Activated CD4-positive, alpha-beta T cell treated with anti-CD3 and anti-CD28 coated beads, Interleukin-2, amount 50 U/mL, for 24 hours (primary cell): ENCODE measurements at places on chromosomes 4 and X.

DNA sequence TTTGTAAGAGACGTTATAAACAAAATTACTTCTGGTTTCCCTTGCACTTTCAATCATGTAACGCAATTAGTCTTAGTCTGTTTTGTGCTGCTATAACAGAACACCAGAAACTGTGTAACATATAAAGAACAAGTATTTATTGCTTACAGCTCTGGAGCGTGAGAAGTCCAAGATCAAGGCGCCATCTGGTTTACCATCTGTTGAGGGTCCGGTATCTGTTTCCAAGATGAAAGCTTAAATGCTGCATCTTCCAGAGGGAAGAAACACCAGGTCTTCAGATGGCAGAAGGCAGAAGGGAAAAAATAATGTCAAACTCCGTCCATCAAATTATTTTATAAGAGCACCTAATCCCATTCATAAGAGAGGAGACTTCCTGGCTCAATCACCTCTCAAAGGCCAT, 474.1 kb downstream of the PDGFC start:
- DNase-seq, result no peak

DNA sequence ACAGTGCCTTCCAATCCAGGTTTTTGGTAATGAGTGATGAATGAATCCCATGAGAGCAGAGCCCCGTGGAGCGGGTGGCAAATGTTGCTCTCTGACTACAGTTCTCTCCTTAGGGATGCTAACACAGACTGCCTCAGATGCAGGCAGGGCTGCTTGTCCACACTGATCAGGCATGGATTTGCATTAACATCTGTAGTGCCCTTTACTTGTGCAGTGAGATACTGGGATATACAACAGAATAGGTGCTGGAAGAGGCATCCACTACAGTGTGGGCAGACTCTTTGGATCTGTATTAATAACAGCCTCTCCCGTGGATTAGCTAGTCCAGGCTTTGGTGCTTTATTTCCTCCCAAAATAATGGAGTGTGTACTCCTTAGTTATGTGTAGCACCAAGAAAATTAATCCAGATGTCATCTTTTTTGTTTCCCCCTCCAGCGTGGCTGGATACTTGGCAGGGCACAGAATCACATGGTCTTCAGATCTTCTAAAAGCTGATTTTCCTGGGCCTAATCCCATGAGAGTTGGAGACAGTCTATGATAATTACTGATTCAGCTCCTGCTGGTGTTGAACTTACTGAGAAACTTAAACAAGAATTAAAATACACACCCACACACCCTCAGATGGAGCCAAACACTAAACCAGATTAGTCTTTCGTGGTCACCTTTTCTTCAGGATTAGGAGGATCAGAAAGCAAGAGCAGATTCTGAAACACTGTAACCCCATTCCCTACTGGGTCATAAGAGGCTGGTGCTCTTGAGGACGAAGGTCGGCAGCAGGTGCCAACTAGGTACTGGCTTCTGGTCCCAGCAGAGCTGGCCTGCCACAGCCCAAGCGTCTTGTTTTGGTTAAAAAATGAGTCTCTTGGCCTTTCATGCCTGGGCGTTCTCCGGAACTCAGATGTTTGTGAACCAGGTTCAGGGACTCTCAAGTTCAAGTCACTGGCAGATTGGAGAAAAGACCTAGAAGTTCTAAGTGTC, 23.1 kb upstream of the NAP1L5 start:
- DNase-seq, result no peak

GRCh38 chrX:153592966-153593688, 5.8 kb downstream of the CCNQ start:
- no peak for DNase-seq

DNA sequence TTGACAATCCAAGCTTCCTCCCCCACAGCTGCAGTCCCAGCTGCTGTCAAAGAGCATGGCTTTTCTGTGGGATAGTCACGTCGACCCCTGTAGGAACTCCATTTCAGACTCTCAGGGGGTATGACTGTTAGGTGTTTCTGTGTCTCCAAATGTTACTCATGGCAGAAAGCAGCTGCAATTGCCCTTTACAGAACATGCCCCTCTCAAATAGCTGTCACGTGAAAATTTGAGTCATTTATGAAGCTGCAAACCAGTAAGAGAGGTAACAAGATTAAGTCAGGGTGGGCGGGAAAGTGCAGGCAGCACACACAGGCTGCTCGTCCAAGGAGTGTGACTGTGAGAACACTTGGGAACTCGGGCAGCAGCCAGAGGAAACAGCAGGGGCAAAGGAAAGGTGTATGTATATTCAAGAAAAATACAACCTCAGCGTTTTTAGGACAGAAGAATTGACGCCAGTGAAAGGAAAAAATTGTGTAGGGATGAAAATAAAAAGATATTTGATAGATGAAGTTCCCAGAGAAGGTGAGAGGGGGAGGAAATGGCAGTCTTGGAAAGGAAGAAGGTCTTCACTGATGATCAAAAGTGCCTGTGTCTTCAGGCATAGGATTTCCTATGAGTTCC, 66.5 kb upstream of the TMEM184C start:
- DNase-seq, result no peak

GRCh38 chrX:54785901-54786300, 12.2 kb downstream of the ITIH6 start:
- DNase-seq, result no peak

GRCh38 chrX:149461746-149462145, 43.4 kb downstream of the IDS start:
- DNase-seq, result no peak

- DNase-seq, result no peak
Measured at GRCh38 chrX:36436361-36436760, 516.8 kb downstream of the CFAP47 start.

GRCh38 chrX:153766098-153766817, 2.2 kb downstream of the PLXNB3 start:
- no peak for DNase-seq
